NCI-H2171 treated with DMSO at 0.1 percent for 48 hours (cell line): ENCODE measurements at places on chromosomes 4 and X.

DNA sequence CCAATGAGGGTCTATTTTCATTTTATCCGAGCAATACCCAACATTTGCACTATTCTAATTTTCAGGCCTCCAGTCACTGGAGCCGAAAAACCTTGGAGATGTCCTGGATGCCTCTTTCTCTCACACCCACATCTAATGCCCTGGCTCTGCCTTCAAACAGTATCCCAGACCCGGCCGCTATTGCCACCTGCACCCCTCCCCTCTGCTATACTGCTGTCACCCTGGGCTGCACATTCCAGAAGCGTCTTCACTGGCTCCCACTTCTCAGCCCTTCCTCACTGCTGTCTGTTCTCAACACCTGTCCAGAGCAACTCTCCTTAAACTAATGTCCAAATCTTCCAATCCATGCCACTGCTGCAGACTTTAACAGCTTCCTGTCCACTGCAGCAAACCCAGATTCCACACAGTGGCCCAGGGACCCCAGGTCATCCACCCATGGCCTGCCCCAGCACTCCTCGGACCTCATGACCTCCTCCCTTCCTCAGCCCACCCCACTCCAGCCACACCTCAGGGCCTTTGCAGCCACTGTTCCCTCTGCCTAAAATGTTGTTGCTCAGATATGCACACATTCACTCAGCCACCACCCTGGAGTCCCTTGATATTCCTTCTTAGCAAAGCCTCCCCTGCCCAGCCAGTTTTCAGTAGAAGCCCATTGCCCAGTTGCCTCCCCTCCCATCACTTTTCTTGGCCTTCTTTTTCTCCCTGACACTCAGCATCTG is 30.5 kb upstream of the PPP2R2C start:
- no peak for DNase-seq

DNA sequence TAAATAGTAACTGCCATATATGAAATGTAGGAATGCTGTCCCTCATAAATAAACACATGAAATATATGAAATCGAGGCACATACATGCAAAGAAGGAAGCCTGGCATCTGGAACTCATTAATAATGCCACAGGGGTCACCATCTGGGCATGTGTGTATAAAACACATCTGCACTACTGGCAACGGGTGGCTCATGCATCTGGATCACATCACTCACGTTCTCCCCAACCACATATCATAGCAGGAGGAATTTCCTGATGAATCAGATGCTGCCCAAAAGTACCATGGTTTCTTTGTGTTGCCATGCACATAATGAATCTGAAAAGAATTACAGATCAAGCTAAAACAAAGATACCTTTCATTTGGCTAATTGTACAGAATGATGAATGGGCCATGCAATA is 28.6 kb downstream of the RNF175 start:
- DNase-seq, result no peak

DNA sequence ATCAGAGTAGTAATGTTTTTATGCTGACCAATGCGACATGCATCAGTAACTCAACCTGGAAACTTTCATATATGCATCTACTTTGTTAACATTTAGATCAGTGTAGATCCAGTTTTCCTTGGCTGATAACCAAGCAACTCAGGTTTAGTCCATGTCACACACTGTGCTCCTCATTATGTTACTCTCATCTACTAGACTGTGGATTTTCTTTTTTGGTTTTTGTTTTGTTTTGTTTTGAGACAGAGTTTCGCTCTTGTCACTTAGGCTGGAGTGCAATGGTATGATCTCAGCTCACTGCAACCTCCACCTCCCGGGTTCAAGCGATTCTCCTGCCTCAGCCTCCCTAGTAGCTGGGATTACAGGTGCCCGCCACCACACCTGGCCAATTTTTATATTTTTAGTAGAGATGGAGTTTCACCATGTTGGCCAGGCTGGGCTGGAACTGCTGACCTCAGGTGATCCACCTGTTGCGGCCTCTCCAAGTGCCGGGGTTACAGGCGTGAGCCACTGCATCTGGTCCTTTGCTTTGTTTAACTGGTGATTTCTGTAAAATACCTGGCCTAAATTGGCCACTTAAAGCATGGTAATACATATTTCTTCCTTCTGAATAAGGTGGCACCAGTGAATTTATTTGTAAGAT is 48.6 kb downstream of the SMARCAD1 start:
- no peak for DNase-seq

DNA sequence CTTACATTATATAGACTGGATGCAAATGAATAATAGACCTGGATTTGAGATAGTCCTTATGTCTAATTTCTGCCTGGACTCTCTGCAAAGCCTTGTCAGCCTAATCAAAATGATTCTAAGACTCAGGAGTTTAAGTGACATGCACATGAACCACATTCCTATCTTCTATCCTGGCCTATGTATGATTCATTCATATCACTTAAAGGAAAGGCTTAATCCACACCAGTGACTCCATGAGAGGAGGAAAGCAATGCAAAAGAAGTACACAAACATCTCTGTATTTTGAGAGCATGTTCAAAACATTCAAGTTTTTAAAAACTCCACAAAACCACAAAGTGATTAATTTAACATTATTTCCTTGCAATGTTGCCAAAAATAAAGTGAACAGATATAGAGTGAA is 14.6 kb downstream of the AMOT start:
- no peak for DNase-seq

- no peak for DNase-seq
Measured at GRCh38 chr4:168019019-168019651, 73.2 kb upstream of the ANXA10 start.

- DNase-seq, result no peak
Measured at GRCh38 chr4:8830056-8830455, 41.6 kb downstream of the HMX1 start.

DNA sequence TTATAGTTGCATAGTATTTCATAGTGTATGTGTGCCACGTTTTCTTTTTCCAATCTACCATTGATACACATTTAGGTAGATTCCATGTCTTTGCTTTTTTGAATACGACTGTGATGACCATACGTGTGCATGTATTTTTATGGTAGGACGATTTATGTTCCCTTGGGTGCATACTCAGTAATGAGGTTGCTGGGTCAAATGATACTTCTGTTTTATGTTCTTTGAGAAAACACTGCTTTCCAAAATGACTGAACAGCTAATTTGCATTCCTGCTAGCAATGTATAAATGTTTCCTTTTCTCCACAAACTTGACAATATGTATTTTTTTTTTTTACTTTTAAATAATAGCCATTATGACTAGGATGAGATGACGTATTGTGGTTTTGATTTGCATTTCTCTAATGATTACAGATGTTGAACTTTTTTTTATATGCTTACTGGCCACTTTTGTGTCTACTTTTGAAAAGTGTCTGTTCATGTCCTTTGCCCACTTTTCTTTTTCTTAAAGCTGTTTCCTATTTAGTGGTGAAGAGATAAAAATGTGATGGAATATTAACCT is 969.5 kb upstream of the NDST4 start:
- DNase-seq, result no peak

GRCh38 chrX:72280321-72280845 is 3.3 kb upstream of the RPS4X start:
- no peak for DNase-seq

DNA sequence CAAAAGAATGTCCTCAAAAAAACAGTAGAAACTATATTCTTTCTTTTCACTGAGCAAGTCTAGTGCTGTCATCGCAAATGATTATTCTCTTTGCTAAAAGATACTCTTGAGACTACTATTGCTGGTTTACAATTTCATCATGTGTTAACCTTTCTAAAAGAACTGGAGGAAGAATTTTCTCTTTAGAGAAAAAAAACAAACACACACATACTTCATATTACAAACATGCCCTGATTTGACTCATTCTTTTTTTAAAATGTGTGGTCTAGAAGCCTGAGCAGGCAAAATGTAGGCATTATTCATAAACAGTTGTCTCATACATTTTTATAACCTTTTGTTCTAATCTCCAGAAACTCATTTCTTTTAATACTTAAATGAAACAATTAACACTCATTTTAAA is 60.6 kb upstream of the FAT4 start:
- DNase-seq, result no peak

DNA sequence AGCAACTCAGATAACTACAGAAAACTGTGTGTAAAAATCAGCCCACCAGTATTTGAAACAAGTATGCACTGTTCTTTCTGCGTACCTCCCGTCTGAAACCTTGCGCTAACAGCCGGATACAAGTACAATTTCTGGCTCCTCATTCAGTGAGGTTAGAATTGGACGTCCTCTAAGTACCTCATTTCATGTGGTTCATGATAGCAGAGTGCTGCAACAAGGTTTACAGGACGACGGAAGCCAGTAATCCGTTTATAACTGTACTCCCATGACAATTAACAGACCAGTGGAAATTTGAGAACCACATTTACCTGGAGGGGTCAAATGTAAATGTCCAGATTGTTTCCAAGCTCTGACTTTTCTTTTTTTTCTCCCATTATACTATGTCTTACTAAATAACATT is 52.9 kb upstream of the TENM3 start:
- DNase-seq, result no peak

GRCh38 chr4:163810755-163811154 is 316.3 kb downstream of the TMA16 start:
- DNase-seq, result no peak

GRCh38 chr4:47219586-47219985 is 188.2 kb downstream of the GABRB1 start:
- DNase-seq, result no peak

DNA sequence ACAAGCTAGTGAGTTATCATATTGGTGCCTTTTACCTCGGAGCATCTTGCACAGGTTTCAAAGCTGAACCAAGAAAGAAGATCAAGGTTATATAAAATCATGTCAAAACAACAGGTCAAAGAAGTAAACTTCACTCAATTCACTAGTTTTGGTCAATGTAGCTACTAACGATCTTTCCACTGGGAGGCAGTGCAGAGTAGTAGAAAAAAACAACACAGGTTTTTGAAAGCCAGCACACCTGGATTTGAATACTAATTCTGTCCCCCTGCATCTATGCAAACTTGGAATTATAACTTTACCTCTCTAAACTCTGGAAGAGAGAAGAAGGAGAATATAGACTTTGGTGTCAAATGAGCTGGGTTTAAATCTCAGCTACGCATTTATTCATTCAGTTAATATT is 266.1 kb downstream of the GRIA3 start:
- DNase-seq, result no peak

DNA sequence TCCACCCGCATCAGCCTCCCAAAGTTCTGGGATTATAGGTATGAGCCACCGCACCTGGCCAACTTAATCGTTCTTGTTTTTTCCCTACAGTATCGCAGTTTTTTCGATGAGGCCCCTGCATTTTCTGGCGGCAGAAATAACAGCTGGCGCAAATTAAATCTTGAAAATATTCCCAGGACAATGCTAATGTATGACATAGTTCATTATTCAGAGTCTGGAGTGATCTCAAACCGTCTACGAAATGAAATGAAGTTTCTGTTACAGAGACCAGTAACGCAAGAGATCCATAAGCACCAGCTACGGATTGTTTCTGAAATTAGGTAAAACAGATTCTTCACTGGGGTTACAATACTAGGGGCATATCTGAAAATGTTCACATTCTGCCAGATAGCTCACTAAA is 27.3 kb downstream of the CXorf58 start:
- no peak for DNase-seq

DNA sequence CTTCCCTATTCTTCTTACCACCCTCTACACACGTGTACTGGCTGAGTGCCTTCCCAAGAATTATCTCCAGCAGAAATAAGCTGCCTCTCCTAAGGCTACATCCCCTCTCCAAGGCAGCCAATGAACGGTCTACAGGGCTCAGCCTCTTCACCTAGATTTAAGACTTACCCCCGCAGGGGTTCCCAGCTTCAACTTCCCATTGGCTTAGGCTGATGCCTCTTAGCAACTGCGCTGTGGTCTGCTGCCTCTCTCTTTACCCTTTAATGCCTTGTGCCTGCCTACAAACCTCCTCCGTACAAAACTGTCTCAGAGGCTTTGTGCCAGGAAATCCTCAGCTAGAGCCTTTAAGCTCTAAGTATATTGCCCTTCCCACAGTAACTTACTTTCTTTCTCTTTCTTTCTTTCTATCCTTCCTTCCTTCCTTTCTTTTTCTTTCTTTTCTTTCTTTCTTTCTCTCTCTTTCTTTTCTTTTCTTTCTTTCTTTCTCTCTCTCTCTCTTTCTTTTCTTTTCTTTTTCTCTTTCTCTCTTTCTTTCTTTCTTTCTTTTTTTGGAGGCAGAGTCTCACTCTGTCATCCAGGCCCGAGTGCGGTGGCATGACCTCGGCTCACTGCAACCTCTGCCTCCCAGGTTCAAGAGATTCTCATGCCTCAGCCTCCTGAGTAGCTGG is 15.1 kb upstream of the PIGA start:
- no peak for DNase-seq

- DNase-seq, result peak; percentile 76
Measured at GRCh38 chr4:8039290-8039689, 99.6 kb upstream of the AFAP1 start.

DNA sequence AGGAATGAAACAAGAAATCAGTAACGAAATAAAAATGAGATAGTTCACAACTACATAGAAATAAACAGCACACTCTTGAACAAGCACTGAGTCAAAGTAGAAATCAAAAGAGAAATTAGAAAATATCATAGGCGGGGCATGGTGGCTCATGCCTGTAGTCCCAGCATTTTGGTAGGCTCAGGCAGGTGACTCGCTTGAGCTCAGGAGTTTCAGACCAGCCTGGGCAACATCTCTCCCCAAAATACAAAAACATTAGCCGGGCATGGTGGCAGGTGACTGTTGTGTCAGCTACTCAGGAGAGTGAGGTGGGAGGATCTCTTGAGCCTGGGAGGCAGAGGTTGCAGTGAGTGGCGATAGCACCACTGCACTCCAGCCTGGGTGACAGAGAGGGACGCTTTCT is 714.4 kb downstream of the GLUD2 start:
- DNase-seq, result no peak

DNA sequence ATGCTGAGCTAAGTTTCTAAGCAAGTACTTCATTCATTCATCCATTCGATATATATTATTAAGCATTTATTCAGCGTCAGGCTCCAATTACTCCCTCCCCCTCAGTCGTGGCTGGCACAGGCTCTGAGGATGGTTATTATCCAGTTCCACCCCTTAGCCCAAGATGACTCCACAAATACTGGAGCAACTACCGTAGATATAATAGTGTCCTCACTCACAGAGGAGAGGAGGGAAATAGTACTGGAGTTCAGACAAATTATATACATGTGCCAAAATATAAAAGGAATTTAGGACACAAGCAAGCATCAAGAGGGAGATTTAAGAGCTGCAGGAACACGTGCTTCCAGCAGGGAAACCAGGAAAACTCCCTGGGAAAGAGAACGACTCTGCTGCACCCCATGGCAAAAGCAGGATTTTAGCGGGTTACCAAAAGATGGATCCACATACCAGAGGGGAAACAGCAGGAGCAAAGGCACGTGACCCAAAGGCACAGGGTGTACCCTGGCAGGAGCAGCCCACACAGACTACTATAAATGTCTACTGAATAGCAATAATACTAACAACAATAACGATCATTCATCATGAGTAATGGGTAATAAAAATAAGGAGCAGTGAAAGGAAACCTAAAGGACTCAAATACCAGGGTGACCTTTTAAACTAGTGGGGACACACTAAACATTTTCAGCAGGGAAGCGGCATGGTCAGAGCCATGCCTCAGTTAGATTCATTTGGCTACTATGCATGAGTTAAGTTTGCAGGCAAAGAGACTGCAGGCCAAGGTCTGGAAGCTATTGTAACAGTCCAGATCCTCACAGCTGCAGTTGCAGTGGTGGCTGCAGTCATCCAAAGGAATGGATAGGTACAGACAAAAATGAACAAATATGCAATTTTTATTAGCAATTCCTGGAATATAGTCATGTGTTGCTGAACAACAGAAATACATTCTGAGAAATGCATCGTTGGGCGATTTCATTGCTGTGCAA is 153.7 kb downstream of the APBB2 start:
- DNase-seq, result no peak

- peak; percentile 62 for DNase-seq
Measured at GRCh38 chr4:74758551-74759145, 35.7 kb downstream of the BTC start.
